Thymus (tissue), 14 donors: ENCODE measurements at places on chromosomes 4 and X. TPM values are rescaled to one million over a fixed set of nuclear protein-coding genes. Genes with fewer than 3 reads are reported as not detected.

GRCh38 chrX:54807524-54808108, at the start of gene MAGED2:
TSS of gene MAGED2 (plus strand) at chrX:54807745. CDS start at chrX:54809332, 1,587 bp downstream.
- H3K4me1 ChIP-seq: no peaks in the 10 kb centered on the region
- peak within 1 kb of the TSS; percentile 81 for H3K4me3 ChIP-seq
- peak; percentile 27 for DNase-seq
- H3K27ac ChIP-seq: peak within 1 kb of the TSS; percentile 88

DNA sequence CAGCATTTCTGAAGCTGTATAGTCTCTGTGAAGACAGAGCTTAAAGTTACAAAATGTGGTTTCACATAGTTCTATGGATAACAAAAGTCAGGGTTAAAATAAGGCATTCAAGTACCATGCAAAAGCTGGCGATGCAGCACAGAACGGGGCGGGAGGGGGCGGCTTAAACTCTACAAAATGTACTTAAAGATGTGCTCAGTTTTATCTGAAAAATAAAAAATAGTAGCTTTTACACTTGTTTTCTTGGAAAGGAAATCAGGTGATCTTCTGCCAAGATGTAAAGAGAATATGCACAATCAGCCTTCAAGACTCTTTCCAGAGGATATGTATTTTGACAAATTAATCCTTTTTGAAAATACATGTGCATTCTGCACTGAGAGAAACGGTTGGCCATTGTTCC, 301.7 kb upstream of the EMCN start:
- no peak overlapping the region for H3K27ac ChIP-seq
- no peaks in the 10 kb centered on the region for H3K36me3 ChIP-seq
- no peaks in the 10 kb centered on the region for H3K27me3 ChIP-seq
- no peaks in the 10 kb centered on the region for H3K4me1 ChIP-seq
- no peak overlapping the region for H3K4me3 ChIP-seq
- no peak for DNase-seq

GRCh38 chr4:83772685-83773084, 236.8 kb downstream of the GPAT3 start:
- no peaks in the 10 kb centered on the region for H3K36me3 ChIP-seq
- H3K4me1 ChIP-seq: no peaks in the 10 kb centered on the region
- no peak for DNase-seq

The CA5B gene
- 3.1 TPM for total RNA-seq

- H3K4me1 ChIP-seq: no peaks in the 10 kb centered on the region
- no peak overlapping the region for H3K27ac ChIP-seq
- no peaks in the 10 kb centered on the region for H3K36me3 ChIP-seq
- no peak overlapping the region for H3K4me3 ChIP-seq
- DNase-seq: no peak
These were observed 326.7 kb upstream of the PITX2 start for GRCh38 chr4:110949542-110949941.

GRCh38 chr4:126144543-126145237, 829.9 kb downstream of the FAT4 start:
- H3K4me3 ChIP-seq: no peak overlapping the region
- no peak overlapping the region for H3K27ac ChIP-seq
- H3K27me3 ChIP-seq: no peaks in the 10 kb centered on the region
- H3K4me1 ChIP-seq: no peaks in the 10 kb centered on the region
- DNase-seq: no peak
- H3K36me3 ChIP-seq: no peaks in the 10 kb centered on the region

- no peak overlapping the region for H3K27ac ChIP-seq
- H3K4me1 ChIP-seq: no peaks in the 10 kb centered on the region
- H3K27me3 ChIP-seq: no peaks in the 10 kb centered on the region
- H3K36me3 ChIP-seq: no peaks in the 10 kb centered on the region
- no peak overlapping the region for H3K4me3 ChIP-seq
These were observed 1077.6 kb downstream of the FAM133A start for GRCh38 chrX:94751611-94752010.

The NR3C2 gene
- total RNA-seq: 0.52 TPM

The CD38 gene
- 47.6 TPM for total RNA-seq

GRCh38 chr4:38894322-38894982, 26.8 kb downstream of the FAM114A1 start:
- no peaks in the 10 kb centered on the region for H3K27me3 ChIP-seq
- H3K4me1 ChIP-seq: no peaks in the 10 kb centered on the region
- H3K36me3 ChIP-seq: no peaks in the 10 kb centered on the region
- H3K27ac ChIP-seq: no peak overlapping the region
- no peak for DNase-seq
- H3K4me3 ChIP-seq: no peak overlapping the region

The NDST4 gene
- total RNA-seq: 0.14 TPM

DNA sequence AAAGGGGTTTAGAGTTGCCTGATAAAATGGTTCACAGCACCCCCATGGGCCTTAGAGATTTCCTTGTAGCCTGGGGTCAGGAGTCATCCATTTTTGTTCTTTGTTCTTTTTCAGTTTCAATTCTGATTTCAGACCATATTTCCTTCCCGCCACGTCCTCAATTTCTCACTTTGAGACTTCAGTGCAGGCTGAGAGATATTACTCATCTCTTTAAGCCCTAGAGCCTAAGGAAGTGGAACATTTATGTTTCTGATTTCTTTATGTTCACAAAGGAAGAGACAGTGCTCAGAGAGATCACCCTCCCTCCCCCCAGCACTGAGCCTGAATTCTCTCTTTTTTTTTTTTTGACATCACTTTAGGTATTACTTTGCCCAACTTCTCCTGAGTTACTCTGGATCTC, 56.3 kb downstream of the MSN start:
- peaks cover 3% of the 10 kb centered on the region for H3K4me1 ChIP-seq
- H3K4me3 ChIP-seq: no peak overlapping the region
- peak overlapping the region; percentile 42 for H3K27ac ChIP-seq
- H3K27me3 ChIP-seq: no peaks in the 10 kb centered on the region

The PRIMPOL gene
- total RNA-seq: 15.7 TPM

- H3K27me3 ChIP-seq: no peaks in the 10 kb centered on the region
- H3K4me1 ChIP-seq: no peaks in the 10 kb centered on the region
- H3K4me3 ChIP-seq: no peak overlapping the region
- H3K27ac ChIP-seq: no peak overlapping the region
- H3K36me3 ChIP-seq: peaks cover 9% of the 10 kb centered on the region
These were observed 76.2 kb downstream of the ARHGEF9 start for GRCh38 chrX:63708801-63709200.

DNA sequence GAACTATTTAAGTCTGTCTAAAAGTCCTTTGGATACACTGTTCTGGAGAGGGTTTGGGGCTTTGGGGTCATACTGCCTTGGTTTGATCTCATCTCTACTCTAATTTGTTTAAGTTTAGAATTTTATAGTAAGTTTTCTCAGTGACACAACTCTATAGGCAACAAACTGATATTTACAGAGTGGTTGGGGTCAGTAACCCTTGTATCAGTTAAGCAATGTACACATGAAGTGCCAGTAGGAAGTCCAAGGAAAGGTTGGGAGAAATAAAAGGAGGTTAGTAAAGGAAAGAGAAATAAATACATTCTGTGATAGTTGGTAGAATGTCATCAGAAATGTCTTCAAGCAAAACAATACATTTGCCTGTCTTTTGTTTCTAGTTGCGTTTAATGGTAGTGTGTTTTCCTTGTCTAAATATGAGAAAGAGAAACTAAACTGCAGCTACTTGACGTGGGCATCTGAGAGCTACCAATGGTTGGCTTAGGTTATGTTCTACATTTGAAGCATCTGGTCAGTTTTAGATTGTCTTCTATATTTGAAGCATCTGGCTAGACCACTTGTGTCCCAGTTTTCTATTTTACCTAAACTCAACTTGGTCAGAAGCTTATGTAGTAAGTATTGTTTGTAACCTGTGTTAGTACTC, 6.9 kb downstream of the ATP7A start:
- H3K4me3 ChIP-seq: no peak overlapping the region
- no peaks in the 10 kb centered on the region for H3K36me3 ChIP-seq
- no peaks in the 10 kb centered on the region for H3K27me3 ChIP-seq
- no peaks in the 10 kb centered on the region for H3K4me1 ChIP-seq

DNA sequence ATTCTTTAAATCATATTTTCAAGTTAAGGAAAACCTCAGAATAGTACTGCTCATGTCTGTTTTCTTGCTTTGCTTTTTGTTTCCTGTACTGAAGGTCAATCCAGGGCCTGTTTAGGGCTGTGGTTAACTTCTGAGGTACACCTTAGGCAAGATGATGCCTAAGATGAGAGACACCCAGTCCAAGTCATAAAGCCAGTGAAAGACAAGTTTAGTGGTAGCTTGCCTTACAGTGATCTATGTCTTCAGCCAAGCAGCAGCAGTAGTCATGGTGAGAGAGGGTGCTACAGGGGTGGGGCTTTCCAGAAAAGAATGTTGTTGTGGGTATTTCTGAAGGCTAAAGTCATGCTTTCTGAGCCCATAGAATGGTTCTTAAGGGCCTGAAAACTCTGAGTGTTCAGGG, 173.7 kb downstream of the VSIG4 start:
- H3K4me3 ChIP-seq: no peak overlapping the region
- no peak for DNase-seq
- no peaks in the 10 kb centered on the region for H3K4me1 ChIP-seq

The AR gene
- total RNA-seq: 6.0 TPM

DNA sequence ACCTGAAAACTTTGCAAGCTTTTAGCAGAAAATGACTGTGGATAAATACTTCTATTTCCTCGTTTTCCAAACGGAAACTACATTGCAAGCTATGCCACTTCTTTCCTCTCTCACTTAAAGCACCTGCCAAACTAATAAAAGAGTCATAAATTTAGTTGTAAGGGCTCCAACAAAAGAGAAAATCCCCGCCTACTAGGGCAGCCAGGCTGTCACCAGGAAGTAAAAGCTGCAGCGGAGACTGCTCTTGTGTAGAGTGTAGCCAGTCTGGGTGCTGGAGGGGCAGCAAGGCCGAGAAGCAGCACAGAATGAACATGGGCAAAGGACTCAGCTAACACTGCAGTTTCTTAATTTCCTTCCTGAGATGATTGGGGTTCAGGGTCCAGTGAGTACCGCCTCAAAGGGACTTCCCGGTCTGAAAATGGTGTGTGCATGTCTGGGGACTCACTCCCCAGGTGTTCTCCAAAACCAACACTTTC, 89.3 kb upstream of the MAML3 start:
- H3K36me3 ChIP-seq: no peaks in the 10 kb centered on the region
- H3K4me1 ChIP-seq: peaks cover 14% of the 10 kb centered on the region
- H3K27ac ChIP-seq: peak overlapping the region; percentile 89
- no peak overlapping the region for H3K4me3 ChIP-seq
- no peaks in the 10 kb centered on the region for H3K27me3 ChIP-seq

DNA sequence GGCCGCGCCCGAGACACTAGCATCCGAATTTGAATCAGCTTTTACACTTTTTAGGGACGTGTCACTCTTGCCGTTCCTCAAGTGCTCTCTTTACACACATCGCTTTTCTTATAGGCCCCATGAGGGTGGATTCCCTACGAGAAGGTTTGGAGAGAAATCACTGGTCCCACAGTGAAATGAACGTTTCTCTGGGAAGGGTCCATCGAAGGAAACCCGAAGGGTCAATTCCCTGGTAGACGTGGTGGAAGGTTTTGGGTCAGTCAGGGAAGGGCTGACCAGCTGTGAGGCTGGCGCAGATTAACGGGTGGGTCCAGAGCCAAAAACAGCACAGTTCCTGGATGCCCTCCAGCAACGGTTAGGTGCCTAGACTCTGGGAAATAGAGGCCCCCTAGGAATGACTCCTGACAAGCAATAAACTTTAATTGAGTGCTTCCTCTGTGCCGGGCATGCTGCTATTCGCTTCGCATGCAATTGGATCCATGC, 35.9 kb downstream of the ETDC start:
- peak; percentile 0 for DNase-seq
- peak overlapping the region; percentile 60 for H3K27ac ChIP-seq
- H3K4me3 ChIP-seq: peak overlapping the region; percentile 67
- no peaks in the 10 kb centered on the region for H3K27me3 ChIP-seq
- peaks cover 11% of the 10 kb centered on the region for H3K4me1 ChIP-seq

DNA sequence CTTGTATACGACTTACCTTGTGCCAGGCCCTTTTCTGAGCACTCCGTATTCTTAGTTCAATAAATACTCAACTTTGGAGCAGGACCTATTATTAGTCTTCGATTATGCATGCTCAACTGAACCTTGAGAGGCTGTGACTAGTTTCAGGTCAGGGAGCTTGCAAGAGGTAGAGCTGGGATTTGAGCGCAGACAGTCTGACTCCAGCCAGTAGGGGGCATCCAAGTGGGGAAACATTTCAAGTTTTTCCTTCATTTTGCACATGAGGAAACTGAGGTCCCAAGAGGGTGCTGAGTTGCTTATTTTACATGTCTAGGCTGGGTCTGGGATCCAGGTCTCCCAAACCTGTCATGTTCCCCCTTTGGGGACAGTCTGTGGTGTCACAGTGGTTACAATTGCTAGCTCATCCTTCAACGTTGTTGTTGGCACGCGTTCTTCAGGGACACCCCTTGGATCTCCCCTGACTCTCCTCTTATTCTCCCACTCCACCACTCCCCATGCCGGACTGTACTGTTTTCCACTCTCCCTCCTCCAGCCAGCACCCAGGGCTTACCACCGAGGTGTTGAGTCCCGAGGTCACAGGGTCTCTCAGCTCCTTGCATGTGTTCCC, 6.7 kb upstream of the PRICKLE3 start:
- no peak for DNase-seq
- H3K36me3 ChIP-seq: peaks cover 3% of the 10 kb centered on the region
- H3K27ac ChIP-seq: no peak overlapping the region
- no peaks in the 10 kb centered on the region for H3K27me3 ChIP-seq
- H3K4me3 ChIP-seq: no peak overlapping the region

The ACOT9 gene
- total RNA-seq: 13.6 TPM

- H3K27me3 ChIP-seq: peaks cover 28% of the 10 kb centered on the region
- DNase-seq: no peak
- no peak overlapping the region for H3K4me3 ChIP-seq
These were observed 746 bp downstream of the TCEAL7 start for GRCh38 chrX:103330681-103331288.

The PROM1 gene
- 1.1 TPM for total RNA-seq
